Head of caudate nucleus (tissue), 42 donors: ENCODE measurements at places on chromosomes 7 and 10.

- DNase-seq, result no peak
Measured at GRCh38 chr7:51144178-51144577, 172.4 kb downstream of the COBL start.

GRCh38 chr10:98419469-98420261, 4.7 kb upstream of the PYROXD2 start:
- DNase-seq, result no peak

DNA sequence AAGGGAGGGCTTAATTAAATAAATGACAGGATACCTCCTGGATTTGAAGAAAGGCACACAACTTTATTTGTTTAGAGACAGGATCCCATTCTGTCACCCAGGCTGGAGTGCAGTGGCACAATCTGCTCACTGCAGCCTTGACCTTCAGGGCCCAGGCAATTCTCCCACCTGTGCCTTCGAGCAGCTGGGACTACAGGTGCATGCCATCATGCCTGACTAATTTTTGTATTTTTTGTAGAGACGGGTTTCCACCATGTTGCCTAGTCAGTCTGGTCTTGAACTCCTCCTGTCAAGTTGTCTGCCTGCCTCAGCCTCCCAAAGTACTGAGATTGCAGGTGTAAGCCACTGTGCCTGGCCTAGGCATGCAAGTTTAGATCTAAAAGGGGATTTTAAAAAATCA, 272.7 kb upstream of the MBL2 start:
- no peak for DNase-seq

- no peak for DNase-seq
Measured at GRCh38 chr7:41219276-41219675, 483.6 kb downstream of the INHBA start.

DNA sequence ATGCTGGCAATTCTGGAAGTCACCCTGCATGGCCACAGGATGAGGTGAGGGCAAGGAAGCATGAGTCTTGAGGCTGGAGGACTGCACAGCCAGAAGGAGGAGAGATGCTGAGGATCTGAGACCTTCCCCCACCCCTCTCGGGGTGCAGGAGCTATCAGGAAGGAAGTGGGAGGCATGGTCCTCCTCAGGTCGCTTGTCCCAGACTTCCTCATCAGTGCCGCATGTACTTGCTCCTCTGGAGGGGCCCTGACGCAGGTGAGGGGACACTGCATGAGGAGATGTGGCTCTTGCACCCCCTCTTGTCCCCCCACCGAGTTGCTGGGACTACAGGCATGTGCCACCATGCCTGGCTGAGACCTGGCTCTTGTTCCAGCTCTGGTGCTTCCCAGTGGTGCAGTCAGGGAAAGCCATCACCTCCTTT, 5.7 kb upstream of the ZMIZ1 start:
- DNase-seq, result no peak

DNA sequence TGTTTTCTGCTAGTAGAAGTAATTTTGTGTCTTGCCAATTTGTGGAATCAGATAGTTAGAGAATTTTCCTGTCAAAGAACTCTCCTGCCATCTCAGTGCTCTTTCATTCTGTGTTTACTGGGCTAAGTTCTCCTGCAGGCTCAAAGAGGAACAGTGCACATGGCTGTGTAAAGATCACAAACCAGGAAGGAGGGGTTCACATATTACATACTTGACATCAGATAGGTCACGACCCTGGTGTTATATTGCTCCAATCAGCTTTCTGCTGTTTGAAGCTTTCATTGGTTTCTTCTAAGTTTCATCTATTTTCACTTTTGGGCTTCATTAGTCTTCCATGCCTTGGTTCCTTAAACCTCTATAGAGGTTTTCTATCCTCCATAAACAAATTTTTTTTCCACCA, 13.5 kb upstream of the ELMO1 start:
- no peak for DNase-seq

- DNase-seq, result no peak
Measured at GRCh38 chr10:639751-640672, 49.5 kb downstream of the DIP2C start.

DNA sequence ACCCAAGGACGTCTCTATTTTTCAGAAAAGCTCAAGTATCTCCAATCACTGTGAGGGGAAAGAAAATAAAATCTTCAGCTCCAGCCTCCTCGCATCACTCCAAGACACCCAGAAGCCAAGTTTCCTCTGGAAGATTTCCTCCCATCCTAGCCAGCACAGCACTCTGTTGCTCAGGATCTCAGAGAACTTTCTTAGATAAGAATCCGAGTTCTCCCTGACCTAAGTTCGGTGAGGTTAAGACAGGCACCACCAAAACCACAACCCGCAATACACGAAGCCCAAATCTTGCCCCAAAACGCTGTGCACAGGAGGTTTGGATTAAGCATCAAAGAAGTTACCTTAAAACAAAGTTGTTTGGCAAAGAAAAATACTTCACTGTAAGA, 4.2 kb downstream of the FAM53B start:
- no peak for DNase-seq

GRCh38 chr7:55250313-55250712, 114.8 kb upstream of the LANCL2 start:
- no peak for DNase-seq

DNA sequence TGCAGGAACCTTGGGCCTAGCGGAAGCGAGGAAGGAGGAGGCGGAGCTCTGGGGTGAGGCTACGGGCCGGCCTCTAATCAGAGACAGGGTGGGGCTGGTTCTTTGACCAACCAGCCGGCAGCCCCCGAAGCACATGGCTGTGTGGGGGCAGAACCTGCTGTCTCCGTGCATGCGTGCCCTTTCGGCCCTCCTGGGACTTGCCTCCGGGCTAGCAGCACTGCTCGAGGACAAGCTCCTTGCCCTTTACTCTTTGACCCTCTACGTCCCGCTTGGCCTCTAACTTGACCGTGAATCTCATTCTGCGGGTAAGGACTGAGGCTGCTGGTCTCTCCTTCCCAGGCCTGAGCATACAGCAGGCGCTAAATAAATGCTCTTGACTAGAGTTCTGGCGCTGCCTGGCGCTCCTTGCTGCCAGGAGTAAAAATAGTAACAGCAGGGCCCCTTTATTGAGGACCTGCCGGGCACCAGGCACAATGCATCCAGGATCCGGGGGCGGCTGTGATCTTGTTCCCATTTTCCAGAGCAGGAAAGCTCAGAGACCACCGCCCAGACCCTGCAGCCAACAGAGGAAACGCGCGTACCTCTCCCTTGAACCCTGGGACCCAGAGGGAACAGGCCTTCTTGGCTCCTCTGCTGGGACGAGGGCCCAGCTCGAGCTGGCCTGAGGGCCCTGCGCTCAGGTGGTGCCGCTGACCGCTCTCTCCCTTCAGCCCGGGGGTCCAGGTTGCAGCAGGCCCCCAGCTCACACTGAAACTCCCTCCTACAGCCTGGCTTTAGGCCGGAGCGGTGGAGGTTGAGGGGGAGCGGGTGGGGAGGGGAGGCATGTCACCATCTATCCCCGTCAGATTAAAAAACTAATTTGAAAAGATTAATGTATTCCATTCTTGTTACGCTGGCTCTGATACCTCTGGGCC, 2.7 kb upstream of the COMTD1 start:
- DNase-seq, result no peak
